ENCODE measurements at places on chromosomes 5 and 9.

DNA sequence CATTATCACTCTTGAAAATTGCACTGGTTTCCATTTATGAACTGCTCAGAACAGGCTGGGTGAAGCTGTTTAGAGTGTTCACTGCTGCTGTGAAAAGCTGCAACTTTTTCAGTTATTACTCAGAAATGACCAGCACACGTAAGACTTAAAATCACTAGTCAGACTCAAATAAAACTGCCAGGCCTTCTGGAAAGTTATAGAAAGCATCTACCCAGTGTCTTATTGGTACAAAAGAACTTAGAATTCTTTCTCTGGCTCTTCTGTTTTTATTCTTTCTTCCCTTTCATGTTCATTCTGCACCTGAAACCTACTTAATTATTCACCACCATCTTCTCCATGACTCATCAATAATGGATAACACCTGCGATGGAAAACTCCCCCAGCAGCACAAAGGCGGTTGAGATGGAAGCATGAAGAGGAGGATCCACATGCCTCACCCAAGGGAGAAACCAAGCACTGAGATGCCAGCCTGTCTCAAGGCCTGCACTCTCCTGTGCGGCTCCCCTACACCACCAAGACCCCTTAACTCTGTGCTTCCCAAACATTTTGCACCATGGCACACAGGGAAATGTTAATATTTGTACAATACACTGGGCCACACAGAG lies 171.9 kb downstream of the ENTREP1 start:
- no peak for DNase-seq

GRCh38 chr5:4185127-4185526 lies 589.5 kb downstream of the IRX1 start:
- no peak for DNase-seq

DNA sequence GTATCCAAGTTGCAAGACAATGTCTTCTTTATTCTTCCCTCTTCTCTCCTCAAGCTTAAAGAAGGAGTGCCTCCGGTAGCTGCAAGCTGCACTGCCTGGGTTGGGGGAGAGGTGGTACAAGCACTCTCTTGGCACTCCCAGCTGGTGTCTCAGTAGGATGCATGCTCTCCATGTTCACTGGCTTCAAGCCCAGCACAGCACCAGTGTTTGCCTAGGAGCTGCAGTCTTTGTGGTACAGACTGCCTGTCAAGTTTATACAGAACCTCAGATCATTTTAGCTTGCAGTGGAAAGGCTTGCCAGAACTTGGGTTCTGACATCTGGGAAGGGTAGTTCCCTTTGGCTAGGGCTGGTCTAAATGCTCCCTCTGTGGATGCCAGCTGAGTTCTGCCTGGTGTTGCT lies 505.6 kb downstream of the MAN2A1 start:
- DNase-seq, result no peak

DNA sequence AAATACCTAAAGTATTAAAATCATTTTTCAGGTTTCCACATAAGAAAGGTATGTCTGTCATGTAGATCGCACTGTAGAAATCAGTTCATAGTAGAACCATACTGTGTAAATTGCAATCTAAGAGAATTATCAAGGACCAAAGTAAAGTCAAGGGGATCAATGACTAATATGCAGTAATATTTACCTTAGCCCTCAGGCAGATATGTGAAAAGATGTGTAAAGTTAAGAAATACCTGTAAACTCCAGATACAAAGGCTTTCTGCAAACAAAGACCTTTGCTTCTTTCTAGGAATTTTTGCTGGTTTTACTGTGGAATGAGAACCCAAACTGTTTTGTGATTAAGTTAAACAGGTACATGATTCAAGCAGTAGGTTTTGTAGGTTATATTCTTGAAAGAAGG lies 11.6 kb downstream of the POLK start:
- no peak for DNase-seq

DNA sequence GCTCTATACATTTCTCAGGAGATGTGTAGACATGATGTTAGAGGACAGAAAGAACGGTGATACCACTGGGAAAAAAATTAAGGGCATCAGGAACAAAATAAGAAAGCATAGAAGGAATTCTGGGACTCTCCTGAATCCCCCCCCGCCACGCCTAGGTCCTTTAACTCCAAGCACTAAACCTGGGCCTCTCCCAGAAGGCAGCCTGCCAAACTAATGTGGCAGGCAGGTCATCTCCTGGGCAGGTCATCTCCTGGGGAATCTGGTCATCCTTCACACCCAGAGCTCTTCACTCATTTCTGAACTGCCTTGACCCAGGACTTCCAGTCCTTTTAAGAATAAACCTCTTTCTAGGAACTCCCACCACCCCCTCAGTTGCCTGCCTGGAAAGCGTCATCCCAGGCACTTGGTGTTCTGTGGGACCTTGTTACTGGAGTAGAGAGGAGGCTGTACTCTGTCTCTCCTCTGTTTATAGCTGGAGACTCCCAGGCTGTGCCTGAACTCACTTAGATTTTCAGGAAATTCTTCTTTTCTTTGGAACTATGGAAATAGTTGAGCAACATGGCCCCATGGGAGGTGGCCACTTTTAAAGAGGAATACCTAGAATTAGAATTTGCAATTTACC lies 24.1 kb downstream of the PSAT1 start:
- no peak for DNase-seq

DNA sequence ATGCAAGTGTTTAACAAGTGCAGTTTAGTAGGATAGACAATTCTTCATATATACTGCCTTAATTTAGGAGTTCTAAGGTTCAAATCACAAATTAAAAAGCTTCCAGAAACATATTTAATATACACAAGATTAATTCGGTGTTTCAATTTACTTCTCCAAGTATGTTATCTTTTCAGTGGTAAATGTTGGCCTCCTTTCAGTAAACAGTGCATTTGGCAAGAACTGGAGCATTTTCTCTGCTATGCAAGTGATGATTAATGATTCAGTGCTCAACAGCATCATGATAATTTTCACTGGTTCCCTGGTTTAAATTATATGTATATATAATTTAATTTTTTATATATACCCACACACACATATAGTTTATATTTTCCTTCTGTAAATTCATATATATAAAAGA lies 541.7 kb downstream of the EFNA5 start:
- DNase-seq, result no peak

- DNase-seq, result no peak
Measured at GRCh38 chr9:90175865-90176264, 466.8 kb downstream of the DIRAS2 start.

GRCh38 chr9:93219692-93220091 lies 35.8 kb downstream of the WNK2 start:
- DNase-seq, result no peak

DNA sequence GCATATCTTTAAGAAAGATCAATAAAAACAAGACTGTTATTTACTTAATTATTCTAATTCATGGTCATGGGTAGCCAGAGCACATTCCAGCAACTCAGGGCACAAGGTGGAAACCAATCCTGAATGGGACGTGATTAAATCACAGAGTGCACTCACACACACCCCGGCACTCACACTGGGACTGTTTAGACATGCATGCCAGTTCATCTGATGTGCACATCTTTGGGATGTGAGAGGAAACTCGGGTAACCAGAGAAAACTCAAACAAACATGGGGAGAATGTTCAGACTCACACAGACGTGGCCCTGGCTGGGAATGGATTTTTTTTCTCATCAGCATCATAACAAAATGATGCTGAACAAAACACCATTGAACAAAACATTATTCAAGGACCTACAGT lies 29.4 kb downstream of the SMAD5 start:
- no peak for DNase-seq

DNA sequence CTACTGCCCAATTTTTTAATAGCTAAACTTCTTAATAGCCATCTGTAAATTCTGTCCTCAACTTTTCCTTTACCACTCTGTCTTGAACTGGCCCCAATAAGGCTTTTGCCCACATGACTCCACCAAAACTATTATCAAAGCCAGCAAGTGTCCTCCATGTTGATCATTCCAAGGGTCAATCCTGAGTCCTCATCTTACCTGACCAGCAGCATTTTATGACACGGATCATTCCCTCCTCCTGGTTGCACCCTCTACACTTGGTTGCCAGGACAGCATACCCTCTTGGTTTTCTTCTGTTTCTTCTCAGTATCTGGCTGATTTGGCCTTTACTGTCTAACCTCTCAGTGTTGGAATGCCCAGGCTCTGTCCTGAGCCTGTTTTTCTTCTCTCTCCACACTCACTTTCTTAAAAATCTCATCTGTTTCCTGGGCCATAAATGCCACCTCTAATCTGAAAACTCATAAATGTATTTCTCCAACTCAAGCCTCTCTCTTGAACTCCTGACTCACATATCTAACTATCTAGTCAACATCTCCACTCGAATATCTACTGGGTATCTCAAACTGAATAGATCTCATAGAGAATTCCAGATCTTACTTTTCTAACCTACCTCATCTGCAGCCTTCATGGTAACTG lies 40.0 kb upstream of the CDC42SE2 start:
- DNase-seq, result no peak

DNA sequence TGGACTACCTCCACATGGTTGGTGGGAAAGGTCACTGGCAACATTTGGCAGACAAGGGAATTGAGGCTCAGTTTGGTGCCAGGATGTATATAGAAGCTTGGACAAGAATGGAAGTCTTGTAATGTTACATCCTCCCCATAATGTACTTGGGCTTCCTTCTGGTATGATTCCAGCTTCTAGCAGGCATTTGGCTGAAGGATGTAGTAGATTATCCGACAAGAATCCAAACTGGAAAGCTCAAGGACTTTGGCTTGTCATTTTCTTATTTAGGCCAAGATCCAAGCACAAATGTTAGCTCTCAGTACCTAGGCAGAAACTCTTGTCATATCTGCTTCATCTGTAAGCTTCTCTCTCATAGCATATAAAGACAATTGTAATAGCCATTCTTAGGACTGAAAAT lies 209.1 kb downstream of the MAPKAP1 start:
- DNase-seq, result no peak

- no peak for DNase-seq
Measured at GRCh38 chr9:79667817-79668436, 96.2 kb downstream of the TLE4 start.

GRCh38 chr5:83015676-83016075 lies 61.5 kb downstream of the TMEM167A start:
- no peak for DNase-seq

GRCh38 chr9:96609732-96610131 lies 9.9 kb downstream of the CDC14B start:
- no peak for DNase-seq

- no peak for DNase-seq
Measured at GRCh38 chr9:112061152-112061740, 113.9 kb downstream of the SUSD1 start.

DNA sequence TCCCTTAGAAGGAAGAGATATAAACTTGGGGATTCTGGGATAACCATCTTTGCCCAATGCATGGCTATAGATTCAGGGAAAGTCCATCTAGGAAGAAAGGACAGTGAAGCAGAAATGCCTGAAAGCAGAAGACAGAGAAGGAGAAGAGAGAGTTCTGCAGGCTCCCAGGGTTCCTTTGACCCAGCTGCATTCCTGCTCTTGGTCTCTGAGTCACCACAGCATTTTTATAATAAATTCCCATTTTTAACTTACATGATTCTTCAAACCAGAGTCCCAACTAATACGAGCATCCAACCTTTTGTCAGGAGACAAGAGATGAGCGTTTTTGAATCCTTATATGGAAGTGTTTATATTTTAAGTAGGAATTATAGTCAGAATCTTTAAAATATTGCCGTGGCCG lies 12.0 kb upstream of the AOPEP start:
- no peak for DNase-seq

GRCh38 chr5:40945111-40945510 lies 35.8 kb downstream of the C7 start:
- no peak for DNase-seq

DNA sequence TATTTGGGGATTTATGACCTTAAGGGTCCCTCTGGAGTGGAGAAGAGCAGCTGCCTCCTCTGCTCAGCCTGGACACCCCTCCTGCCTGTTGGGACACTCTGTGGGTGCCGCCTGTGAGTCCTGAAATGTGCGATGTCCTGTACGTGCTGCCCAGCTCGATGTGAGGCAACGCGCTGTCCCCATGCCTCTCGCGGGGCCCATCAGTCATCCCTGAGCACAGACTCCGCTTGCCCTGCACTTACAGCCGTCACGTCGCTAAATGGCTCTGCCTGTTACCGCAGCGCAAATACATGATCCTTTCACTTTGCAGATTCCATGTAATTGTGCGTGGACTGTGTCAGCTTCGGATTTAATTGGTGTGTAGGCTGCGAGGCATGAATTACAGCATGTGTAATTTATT lies 27.1 kb downstream of the IRX4 start:
- DNase-seq, result no peak

DNA sequence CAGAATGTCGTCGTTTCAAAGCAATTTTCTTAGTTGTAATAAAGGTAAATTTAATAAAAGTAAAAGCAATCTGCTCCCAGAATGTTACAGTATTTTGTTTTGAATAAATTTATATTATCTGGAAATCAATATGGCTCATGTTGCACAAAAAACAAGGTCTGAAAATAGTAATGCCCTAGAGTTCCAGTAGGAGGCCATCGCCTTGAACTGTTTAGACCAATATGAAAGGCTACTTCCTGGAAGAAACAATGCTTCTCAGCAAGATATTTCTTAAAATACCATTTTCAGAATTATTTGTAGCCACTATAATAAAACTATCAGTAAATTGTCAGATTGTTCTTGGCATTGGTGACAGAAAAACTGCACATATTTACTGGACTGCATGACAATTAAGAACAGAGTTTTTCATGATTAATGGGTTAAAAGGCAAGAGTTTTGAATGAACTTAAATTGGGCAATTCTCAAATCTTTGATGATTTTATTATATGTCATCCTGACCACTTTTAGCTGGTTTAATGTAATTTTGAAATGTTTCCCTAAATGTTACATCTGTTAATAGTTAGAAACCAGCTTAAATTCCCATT lies 153.2 kb downstream of the COMMD10 start:
- no peak for DNase-seq

- DNase-seq, result no peak
Measured at GRCh38 chr5:74538206-74538661, 102.3 kb downstream of the ENC1 start.

GRCh38 chr5:98791898-98792580 lies 18.6 kb downstream of the RGMB start:
- DNase-seq, result no peak

DNA sequence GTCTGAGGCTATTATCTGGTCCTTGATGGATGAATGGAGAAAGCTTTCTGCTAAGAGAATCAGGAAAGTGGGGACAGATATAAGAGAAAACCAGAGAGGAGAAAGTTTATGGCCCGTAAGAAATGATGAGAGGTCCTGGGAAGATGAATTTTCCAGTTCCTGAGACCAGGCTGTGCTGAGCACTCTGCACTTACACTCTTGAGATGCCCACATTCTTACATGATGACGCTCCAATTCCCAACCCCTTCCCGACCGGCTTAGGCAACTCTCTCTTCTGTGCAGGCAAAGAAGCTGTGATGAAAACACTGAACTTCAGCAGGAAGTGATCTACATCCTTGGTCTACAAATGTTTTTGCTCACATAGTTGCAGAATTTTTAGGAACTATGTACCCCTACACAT lies 417.0 kb downstream of the ARHGEF28 start:
- DNase-seq, result no peak

- no peak for DNase-seq
Measured at GRCh38 chr9:70701163-70701562, 286.7 kb upstream of the KLF9 start.

GRCh38 chr5:55492449-55492848 lies 42.3 kb downstream of the PLPP1 start:
- no peak for DNase-seq

GRCh38 chr9:88567870-88568269 lies 32.9 kb downstream of the NXNL2 start:
- DNase-seq, result no peak
